Osteocyte (in vitro differentiated cells): ENCODE measurements at places on chromosomes 2 and 18. TPM values are rescaled to one million over a fixed set of nuclear protein-coding genes. Genes with fewer than 3 reads are reported as not detected.

DNA sequence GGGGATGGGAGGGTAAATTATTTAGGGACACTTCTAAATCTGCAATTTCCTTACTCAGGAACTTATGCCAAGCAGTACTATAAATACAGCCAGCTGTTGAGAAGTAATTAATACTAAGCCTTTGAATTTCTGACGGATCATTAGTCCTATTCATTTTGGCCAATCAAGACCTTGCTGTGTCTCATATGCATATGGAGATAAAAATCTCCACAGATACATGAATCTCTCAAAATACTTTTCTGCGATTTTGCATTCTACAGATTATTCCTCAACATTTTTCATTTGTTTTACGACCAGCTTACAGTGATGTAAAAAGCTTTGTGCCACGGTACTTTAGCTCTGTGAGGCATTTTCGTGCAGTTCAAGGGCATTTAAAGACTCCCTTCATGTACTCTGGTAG lies 16.7 kb downstream of the LANCL1 start:
- no peaks in the 10 kb centered on the region for H3K4me1 ChIP-seq
- H3K27ac ChIP-seq, result no peak overlapping the region
- no peaks in the 10 kb centered on the region for H3K27me3 ChIP-seq
- no peak for DNase-seq
- H3K4me3 ChIP-seq, result no peak overlapping the region

GRCh38 chr2:166375736-166376487 lies at the start of gene SCN9A:
TSS of gene SCN9A (minus strand) at chr2:166375944. CDS start at chr2:166311756, 64,188 bp downstream.
- H3K4me3 ChIP-seq, result peak within 1 kb of the TSS; percentile 86
- no peaks in the 10 kb centered on the region for H3K27me3 ChIP-seq
- H3K27ac ChIP-seq, result peak within 1 kb of the TSS; percentile 71
- DNase-seq, result peak; percentile 88
- no peaks in the 10 kb centered on the region for H3K36me3 ChIP-seq

The SEPTIN10 gene
- total RNA-seq, result 109 and 113 TPM in 2 replicates

The CAPN14 gene
- total RNA-seq, result 0.13 and 0.24 TPM in 2 replicates
